ENCODE measurements at places on chromosomes 13 and 19.
A peak's percentile ranks its signal among the peaks of the same experiment; 100 is the strongest.

DNA sequence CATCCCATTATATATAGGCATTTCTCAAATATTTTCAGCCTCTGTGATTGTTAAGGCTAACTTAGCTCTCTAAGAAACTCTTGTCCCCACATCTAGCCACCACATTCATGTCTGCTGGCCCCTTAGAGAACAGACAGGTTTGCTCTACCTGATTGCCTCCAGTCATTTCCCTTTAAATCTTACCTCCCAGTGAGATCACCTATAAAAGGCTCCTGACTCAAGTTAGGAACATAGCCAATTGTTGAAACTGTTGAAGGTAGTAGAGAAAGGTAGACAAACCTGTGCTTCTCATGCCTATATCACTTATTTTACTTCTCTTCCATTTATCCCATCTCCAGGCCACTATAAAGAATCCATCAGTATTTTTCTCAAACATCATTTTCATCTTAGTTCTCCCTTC, 771.4 kb downstream of the DIAPH3 start:
- DNase-seq = no peak

- no peak for DNase-seq
Observed at GRCh38 chr13:22223411-22223810, 552.5 kb downstream of the FGF9 start.

- no peak for DNase-seq
Observed at GRCh38 chr13:27791146-27791900, 960 bp upstream of the GSX1 start.

DNA sequence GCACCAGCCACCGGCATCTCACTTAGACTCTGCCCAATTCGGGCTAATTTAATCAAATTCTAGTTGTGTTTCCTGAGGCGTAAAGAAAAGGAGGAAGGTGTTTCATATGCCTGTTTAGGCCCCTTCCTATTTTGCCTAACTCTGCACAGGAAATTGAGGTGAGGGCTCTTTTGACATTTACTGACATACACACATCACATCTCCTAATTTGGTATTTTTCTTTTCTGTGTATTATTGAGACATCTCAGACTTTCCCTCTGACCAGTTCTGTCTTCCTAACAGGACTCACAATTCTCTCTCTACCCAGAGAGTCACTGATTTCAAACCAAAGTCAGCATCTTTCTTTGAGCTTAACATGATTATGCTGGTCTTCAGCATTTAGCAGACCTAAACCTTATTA, 7.9 kb downstream of the CEACAM3 start:
- no peak for DNase-seq

GRCh38 chr19:21947775-21948174, 63.0 kb downstream of the ZNF208 start:
- no peak for DNase-seq

DNA sequence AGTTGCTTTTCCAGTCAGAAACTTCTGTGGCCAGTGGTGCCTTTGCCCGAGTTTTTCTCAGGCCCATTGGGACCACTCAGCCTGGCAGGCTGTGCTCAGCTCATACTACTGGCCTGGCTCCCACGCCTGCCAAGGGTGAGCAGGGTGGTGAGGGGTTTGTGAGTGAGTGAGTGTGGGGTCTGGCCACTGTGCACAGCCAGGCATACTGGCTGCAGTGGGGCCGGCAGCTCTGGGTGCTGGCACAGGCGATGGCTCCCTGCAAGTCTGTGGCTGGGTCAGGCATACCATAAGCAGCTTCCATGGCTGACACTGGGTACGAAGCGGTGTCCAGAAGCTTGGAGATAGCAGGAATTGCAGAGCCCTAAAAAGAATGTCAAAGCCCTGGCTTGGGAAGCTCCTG, 161.0 kb downstream of the SLITRK6 start:
- DNase-seq = no peak

- peak; percentile 43 for DNase-seq
Observed at GRCh38 chr13:33100886-33101285, 84.7 kb downstream of the KL start.

DNA sequence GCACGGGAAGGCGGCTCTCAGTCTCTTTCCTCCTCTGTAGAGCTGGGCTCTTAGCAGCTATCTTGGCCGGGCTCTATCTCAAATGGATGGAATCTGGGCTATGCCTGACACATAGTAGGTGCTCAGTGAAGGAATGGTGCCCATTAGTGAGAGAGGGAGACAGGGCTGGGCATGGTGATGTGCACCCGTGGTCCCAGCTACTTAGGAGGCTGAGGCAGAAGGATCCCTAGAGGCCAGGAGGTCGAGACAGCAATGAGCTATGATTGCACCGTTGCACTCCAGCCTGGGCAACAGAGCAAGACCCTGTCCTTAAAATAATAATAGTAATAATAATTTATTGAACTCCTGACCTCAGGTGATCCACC, 14.7 kb downstream of the KLF2 start:
- DNase-seq = no peak

- no peak for DNase-seq
Observed at GRCh38 chr13:59951011-59951410, 212.7 kb downstream of the DIAPH3 start.

DNA sequence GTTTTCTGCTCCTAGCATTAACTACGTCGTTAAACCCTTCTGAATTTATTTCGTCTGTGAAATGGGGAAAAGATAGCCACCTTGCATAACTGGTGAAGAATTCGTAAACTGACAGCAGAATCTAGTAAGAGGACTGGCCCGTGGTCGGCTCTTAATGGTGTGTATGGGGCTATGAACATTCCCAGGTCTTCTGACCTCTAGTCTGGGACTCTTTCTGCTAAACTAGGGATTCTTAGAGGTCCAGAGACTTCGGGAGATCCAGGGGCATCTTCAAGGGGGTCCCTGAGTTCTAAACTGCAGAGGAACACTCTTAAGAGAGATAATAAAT, 231.1 kb upstream of the SERP2 start:
- DNase-seq = no peak
